ENCODE measurements at places on chromosomes 2 and 18. TPM values are rescaled to one million over a fixed set of nuclear protein-coding genes. Genes with fewer than 3 reads are reported as not detected.

The ANTXR1 gene
- 0.32 TPM for total RNA-seq

The CCDC148 gene
- total RNA-seq, result 0.26 TPM

The MTCL1 gene
- total RNA-seq, result 0.14 TPM

The MEP1B gene
- total RNA-seq, result not detected

The TXNDC2 gene
- not detected for total RNA-seq

The TMEM169 gene
- 1.6 TPM for total RNA-seq

The STPG4 gene
- 0.14 TPM for total RNA-seq

The SERPINB4 gene
- total RNA-seq, result not detected

The BCL11A gene
- total RNA-seq, result 0.57 TPM

The TLX2 gene
- total RNA-seq, result 0.21 TPM

The VWA3B gene
- total RNA-seq, result not detected

The SERPINB12 gene
- total RNA-seq, result not detected

The SERPINB10 gene
- total RNA-seq, result not detected

The PHOSPHO2 gene
- 2.2 TPM for total RNA-seq

The KLHL30 gene
- total RNA-seq, result not detected

The AMER3 gene
- not detected for total RNA-seq

The SEH1L gene
- 107 TPM for total RNA-seq

The SP140L gene
- 40.1 TPM for total RNA-seq

The FAHD2B gene
- total RNA-seq, result 26.2 TPM

The PHLPP1 gene
- 8.5 TPM for total RNA-seq

The TMEM17 gene
- total RNA-seq, result 0.25 TPM

The COLEC12 gene
- not detected for total RNA-seq

The PUM2 gene
- total RNA-seq, result 78.4 TPM
